GM12891 (cell line): ENCODE measurements at places on chromosomes 7 and 10.
A peak's percentile ranks its signal among the peaks of the same experiment; 100 is the strongest.

DNA sequence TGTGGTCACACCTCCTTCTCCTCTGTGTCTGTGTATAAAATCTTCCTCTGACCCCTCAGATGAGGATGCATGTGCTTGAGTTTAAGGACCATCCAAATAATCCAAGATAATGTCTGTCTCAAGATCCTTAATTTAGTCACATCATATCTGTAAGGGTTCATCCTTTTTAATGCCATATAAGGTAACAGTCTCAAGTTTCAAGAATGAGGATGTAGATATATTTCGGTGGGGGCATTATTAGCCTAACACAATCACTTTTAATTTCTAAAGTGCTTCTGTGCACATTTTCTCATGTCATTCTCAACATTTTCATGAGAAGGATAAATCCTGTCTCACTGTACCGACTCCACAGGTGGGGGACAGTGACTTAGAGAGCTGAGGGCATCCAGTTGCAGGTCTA, 235.3 kb downstream of the BUB3 start:
- no peak for DNase-seq

DNA sequence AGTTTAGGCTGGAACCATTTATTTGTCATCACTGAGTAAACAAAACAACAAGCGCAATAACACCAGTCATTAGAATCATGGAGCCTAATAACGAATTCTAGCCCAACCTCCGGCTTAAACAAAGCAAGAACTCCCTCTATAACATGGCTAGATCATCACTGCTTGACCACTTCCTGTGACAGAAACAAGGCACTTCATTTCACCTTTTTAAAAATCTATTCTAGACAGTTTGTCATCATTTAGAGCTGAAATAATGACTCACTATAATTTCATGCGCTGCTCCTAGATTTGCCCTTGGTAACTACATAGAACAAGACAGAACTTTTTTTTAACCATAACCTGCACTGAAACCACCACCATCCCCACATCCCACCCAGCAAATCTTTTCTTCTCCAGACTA, 81.3 kb downstream of the OSBPL3 start:
- peak; percentile 26 for DNase-seq

GRCh38 chr10:130026670-130027456, 62.8 kb upstream of the EBF3 start:
- no peak for DNase-seq

- no peak for DNase-seq
These were observed 131.2 kb downstream of the ARHGAP22 start for GRCh38 chr10:48473704-48474103.

GRCh38 chr7:108236681-108237415, 106.7 kb upstream of the LAMB4 start:
- DNase-seq = no peak

- no peak for DNase-seq
These were observed 149.2 kb downstream of the GNAT3 start for GRCh38 chr7:80362677-80363076.

- no peak for DNase-seq
These were observed 275.8 kb downstream of the GRID1 start for GRCh38 chr10:86090807-86091206.

- no peak for DNase-seq
These were observed 103.0 kb downstream of the PARP12 start for GRCh38 chr7:139959718-139960117.

DNA sequence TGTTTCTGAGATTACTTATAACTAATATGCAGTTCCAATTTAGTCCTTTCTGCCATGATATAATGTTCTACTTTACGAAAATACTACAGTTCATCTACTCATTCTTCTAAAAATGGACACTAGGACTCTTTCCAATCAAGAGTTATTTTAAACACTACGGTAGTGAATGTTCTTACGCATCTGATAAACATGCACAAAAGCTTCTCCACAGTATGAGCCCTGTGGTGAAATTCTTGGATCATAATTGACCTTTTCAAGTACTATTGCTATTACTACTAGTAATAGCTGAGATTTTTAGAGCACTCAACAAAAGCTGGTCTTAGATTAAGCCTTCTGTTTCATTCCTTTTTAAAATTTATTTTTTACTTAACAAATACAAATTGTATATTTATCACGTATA, 106.4 kb downstream of the CH25H start:
- DNase-seq = no peak

GRCh38 chr10:88333248-88333630, 249.9 kb downstream of the RNLS start:
- DNase-seq = no peak

GRCh38 chr7:94258418-94259300, 136.0 kb upstream of the COL1A2 start:
- no peak for DNase-seq

- no peak for DNase-seq
These were observed 330.7 kb downstream of the GPR158 start for GRCh38 chr10:25505466-25505865.

DNA sequence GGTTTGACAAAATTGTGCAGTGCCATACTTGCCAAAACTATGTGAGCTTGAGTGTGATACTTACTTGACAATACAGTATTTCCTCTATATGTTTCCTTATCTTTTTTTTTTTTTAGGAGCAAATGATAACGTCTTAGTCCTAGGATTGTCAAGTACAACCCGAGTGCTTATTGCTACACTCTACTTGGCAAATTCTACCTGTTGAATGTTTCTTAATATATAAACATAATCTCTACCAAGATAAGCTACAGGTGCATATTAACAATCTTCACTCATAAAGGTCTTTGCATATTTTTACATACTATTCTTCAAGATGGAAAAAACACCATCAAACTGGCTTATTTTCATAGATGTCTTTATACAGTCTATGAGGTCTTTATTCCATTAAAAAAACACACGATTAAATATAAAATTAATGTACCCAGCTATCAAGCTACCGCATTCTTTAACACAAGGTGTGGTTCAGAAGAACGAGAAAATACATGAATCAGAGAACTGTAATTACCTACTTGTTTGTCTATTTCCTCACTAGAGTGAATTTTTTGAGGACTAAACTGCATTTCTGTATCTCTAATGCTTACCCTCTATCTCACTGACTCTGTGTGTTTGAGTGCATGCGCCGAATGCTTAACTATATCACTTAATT, 76.1 kb upstream of the PDSS1 start:
- DNase-seq = no peak

DNA sequence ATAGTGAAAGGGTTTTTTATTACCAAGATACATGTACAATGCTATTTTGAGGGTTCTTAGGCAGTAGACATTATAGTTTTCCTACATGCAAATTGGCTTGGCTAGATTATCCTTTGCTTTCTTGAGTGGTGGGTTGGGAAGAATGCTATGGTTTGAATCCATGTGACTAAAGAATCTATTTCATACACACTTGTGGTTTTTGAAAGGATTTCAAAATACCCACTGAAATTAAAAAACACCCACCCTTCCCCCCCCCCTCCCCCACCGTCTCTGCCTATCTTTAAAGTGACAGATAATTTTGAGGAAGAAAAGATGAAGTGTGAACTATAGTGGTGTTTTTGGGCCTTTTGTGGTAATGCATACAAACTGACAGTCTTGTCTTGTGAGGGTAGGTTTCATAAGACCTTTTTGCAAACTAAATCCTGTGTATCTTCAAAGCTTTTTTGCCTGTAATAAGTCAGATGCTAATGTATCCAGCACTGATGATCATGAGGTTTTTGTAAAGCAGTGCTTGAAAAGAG, 90.9 kb downstream of the TPST1 start:
- no peak for DNase-seq

DNA sequence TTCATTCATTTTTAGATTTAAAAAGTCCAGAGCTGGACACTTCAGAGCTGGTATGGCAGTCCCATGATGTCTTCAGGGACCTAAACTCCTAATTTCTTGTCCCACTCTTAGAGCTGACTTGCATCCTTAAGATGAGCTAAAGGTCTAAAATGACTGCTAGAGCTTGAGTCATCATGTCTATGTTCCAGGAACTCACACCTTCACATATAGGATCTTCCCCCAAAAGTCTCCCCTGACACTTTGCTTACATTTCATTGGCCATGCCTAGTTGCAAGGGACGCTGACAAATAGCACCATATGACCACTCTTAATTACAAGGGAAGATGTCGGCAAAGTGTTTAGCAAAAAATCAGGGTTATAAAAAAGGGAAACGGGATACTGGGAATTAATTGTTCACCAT, 10.4 kb upstream of the AOAH start:
- no peak for DNase-seq

- no peak for DNase-seq
These were observed 85.1 kb upstream of the PPIF start for GRCh38 chr10:79262131-79262530.

- DNase-seq = no peak
These were observed 99.7 kb upstream of the TARP start for GRCh38 chr7:38373155-38373554.

GRCh38 chr10:26410356-26410755, 27.8 kb upstream of the APBB1IP start:
- DNase-seq = no peak

DNA sequence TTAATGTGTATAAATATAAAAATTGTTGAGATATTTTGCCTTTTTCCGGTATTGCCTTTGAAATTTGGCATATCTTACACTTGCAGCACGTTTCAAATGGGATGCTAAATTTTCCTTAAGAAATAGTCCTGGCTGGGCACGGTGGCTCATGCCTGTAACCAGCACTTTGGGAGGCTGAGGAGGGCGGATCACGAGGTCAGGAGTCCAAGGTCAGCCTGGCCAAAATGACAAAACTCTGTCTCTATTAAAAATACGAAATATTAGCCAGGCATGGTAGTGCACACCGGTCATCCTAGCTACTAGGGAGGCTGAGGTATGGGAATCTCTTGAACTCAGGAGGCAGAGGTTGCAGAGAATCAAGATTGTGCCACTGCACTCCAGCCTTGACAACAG, 220.2 kb downstream of the PTEN start:
- DNase-seq = no peak

- no peak for DNase-seq
These were observed 144.6 kb downstream of the WDR11 start for GRCh38 chr10:120995768-120996167.

DNA sequence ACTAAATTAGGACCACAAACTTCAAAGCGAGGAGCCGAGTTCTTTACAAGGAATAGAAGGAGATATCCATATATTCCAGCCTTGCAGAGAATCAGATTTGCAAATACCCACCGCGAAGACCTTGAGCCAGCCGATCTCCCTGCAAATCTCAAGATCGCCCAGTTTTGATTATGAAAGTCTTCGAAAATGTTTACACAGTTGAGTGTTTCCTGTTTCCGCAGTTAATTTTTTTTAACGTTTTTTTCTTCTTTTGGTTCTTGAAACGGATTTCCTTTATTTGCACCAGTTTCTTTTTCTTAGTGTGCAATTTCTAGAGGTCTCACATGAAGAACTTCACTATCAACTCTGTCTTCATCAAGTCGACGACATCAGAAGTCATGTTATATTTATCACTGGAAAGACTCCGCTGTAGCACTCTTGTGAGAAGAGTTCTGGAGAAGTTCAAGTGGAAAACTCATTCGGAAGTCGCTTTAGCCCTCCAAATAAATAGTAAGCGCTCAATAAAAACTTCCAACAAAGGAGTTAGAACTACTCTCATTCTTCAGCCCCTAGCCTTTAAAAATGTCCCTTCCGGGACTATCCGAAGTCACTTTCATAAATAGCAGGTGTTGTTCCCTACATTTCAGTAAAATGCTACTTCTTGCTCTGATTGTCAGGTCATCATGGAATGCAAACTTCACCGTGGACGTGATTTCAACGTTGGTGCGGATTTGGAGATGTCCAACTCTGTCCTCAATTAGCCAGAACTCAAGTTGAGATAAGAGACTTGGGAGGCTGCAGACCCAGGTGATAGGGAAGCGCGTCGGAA, 11.9 kb upstream of the SPAG6 start:
- DNase-seq = no peak
